CD4-positive, alpha-beta T cell treated with Interleukin-15 for 4 hours (primary cell): ENCODE measurements at places on chromosomes 1 and 21.

DNA sequence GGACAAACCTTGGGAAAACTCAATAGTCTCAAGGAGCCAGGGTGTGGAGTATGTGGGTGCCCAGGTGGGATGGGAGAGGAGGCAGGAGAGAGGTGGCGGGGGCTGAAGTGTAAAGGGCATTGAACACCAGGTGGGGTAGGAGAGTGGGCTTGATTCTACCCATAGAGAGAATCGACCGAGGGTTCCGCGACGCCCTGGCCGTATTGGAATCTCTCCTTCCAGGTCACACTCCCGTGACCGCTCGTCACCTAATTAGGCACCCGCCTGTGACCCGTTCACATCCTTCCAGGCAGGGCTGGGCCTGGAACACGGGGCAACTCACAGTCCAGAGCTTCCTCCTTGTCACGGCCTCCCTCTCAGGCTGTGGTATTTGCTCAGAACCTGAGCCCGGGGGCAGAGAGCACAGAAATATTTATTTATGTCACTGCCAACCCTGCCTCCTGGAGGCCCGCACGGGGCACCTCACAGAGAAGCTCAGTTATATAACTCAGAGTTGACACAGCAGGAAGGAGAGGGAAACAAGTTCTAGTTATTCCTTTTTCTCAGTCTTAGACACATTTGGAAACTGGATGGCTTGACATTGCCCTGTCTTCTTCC, 12.0 kb downstream of the NCMAP start:
- no peak for DNase-seq

DNA sequence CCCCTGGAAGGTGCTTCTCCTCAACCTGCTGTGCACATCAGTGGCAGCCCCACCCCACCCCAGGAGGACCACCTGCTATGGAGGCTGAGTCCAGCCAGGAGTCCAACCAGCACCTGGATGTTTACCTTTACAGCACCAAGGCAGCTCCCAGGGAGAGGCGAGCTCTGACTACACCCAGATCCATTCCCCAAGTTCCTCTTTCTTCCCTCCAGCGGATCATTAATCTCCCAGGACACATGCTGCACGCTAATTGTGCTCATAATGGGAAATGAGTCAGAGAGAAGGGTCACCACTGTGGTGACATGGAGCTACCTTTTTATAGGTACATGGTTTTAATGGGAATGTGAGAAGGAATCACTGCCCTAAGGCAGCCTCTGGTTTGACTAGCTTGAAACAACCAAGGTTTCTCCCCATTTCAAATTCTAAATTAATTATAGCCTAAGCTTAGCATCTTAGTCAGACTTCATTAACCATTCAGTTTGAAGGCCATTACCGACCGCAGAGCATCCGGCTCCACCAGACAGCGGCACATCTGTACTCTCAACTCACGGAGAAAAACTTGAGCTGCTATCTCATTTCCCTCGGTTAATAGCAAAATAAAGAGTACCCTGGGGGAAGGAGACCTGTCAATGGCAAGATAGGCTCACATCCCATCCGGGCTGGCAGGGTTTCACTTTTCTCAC, 173.1 kb upstream of the GALNT2 start:
- no peak for DNase-seq

- DNase-seq = no peak
These were observed 68.9 kb downstream of the C4BPA start for GRCh38 chr1:207172885-207173284.

DNA sequence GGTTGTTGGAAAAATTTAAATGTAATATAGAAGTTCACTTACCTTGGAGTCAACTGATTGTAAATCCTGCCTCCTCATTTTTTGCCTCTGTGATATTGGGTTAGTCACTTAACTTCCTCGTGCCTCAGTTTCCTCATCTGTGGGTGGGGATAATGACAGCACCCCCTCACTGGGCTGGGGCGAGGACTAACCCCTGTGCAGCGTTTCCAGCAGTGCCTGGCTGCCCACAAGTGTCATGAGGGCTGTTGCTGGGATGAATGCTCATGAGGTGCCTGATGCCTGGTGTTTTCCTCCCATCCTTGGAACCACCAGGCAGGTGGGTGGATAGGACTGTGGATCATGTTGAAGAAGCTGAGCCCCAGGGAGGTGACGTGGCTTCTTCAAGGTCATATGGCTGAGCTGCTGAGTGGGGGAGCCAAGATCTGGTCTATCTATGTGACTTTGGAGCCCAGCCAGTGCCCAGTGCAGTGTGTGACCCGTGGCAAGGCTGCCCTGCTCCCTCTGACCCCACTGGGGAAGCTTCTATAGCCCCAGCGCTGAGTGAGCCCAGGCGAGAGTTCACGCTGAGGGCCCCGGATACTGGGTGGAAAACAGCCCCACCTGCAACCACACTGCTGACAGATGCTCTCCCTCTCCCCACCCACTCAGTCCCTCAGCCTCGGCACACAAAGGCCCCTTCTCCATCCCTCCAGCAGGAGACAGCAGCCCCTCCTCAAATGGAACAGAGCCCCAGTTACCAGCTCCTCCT, 446.0 kb downstream of the PTPRU start:
- DNase-seq = no peak

GRCh38 chr21:15366555-15366954, 301.8 kb upstream of the NRIP1 start:
- DNase-seq = no peak
